Cardiac muscle cell (in vitro differentiated cells and primary cell): ENCODE measurements at places on chromosomes 1 and 21.

- H3K36me3 ChIP-seq: no peaks in the 10 kb centered on the region
- H3K27ac ChIP-seq: no peak overlapping the region
- no peak overlapping the region for H3K4me3 ChIP-seq
- no peak for DNase-seq
- H3K27me3 ChIP-seq: no peaks in the 10 kb centered on the region
Measured at GRCh38 chr1:184791550-184791900, 36.9 kb upstream of the EDEM3 start.

DNA sequence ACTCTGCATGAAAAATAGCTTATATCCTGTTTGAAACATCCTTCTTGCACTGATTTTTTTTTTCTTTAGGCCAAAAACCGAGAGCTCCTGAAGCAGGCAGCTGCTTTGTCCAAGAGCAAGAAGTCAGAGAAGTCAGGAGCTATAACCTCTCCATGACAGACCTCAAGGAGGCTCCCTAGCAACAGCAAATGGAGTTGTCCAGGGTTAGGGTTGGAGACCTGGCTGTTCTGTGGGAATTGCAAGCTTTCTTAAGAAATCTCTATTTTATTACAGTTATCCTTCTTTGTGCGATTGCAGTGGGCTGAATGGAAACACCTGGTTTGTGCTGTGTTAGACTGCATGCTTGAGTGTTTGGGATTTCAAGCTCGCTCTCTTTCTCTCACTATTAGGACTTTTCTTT is 12.6 kb upstream of the STX12 start:
- no peaks in the 10 kb centered on the region for H3K27me3 ChIP-seq
- no peak overlapping the region for H3K27ac ChIP-seq
- peaks cover 10% of the 10 kb centered on the region for H3K36me3 ChIP-seq
- DNase-seq: peak; percentile 5

DNA sequence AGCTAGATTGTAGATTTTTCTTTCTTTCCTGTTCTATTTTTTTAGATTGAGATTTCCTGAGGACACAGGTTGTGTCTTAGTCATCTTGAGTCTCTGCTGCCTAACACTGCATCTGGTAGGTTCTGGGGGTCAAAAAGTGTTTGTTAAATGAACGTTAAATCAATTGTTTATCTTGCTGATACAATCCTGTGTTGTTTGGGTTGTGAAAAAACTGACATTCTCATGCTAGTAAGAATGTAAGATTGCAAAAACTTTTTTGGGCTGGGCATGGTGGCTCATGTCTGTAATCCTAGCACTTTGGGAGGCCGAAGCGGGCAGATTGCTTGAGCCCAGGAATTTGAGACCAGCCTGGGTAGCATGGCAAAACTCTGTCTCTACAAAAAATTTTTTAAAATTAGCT is 3.4 kb downstream of the CTSK start:
- no peak overlapping the region for H3K27ac ChIP-seq
- no peaks in the 10 kb centered on the region for H3K27me3 ChIP-seq
- no peak overlapping the region for H3K4me3 ChIP-seq

DNA sequence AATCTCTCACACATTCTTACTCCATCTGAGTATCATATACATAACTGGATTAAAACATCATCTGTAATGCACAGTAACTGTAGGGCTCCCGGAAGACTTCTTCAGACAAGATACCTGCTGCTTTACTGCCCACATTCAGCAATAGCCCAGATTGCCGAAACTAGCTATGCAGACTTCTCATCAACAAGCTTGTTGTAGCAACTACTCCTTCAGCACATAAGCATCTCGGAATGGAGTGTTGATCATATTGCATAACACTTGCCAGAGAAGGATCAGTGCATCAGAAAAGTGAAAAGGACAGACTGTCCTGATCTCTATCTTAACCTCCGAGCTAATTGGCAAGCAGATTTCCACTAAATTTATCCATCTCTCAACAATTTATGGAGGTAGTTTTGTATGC is 354.6 kb upstream of the C1orf87 start:
- H3K36me3 ChIP-seq: no peaks in the 10 kb centered on the region
- no peak overlapping the region for H3K27ac ChIP-seq
- DNase-seq: peak; percentile 20

DNA sequence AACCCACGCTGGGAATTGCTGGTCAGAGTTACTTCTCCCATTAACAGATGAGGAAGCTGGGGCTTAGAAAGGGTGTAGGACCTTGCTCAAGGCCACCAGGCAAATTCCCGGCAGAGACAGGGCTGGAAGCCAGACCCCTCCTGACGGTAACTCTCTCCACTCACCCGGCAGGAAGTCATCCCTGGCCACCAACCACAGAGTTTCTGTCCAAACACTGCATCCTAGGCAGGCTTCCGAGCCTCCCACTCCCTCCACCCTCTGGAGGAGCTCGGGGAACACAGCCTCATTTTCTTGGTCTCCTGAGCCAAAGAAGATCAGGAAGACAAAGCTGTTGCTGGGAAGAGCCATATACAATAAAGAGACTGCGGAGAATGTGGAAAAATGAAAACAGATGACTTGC is 25.0 kb upstream of the ZNF436 start:
- peaks cover 5% of the 10 kb centered on the region for H3K36me3 ChIP-seq
- H3K27ac ChIP-seq: peak overlapping the region; percentile 94
- no peak overlapping the region for H3K4me3 ChIP-seq

DNA sequence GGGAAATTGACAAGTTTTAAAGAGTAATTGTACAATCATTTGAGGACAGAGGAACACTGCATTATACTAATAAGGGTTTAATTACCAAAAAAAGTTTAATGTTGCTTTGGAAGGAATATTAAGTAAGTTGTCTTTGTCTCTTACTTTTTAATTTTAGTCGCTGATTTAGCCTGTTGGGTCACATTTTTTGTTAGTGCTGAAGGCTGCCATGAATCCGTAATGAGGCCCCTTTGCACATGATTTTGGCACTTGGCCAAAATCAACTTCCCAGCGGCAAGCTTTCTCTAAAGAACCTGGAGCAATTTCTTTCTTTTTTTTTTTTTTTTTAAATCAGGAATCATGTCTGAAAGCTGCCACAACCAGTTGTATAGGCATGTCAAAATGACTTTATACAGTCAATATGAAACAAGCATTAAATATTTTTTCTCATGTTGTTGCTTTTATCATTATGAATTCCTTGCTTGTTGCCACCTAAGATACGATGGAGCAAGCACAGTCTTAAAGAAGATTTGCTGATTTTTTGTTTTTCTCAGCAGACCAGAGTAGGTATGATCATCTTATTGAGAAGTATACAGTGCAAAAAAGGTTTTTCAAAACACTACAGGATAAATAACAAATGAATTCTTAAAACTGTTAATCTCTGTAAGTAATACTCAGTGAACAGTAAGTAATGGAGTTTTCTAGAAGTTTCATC is 690.4 kb downstream of the USP25 start:
- DNase-seq: peak; percentile 47
- no peaks in the 10 kb centered on the region for H3K36me3 ChIP-seq
- peak overlapping the region; percentile 73 for H3K27ac ChIP-seq
- no peaks in the 10 kb centered on the region for H3K27me3 ChIP-seq
- no peak overlapping the region for H3K4me3 ChIP-seq

DNA sequence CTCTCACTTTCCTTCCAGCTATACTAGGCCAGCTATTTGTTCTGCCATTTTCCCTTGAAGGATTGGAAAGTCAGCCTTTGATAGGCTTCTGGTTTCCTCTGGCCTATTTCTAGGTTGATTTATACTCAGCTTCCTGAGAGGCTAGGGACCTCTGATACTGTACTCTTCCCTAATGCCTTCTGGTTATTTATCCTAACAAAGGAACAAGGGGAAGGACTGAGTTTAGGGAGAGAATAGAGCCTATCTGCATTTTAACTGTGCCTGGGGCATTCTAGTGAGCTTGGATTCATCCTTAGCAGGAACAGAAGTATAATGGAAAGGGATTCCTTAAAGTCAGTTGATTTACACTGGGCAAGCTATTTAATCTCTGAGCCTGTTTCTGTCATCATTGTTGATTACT is 11.8 kb upstream of the TMEM39B start:
- H3K4me1 ChIP-seq: peaks cover 12% of the 10 kb centered on the region
- H3K4me3 ChIP-seq: no peak overlapping the region
- peaks cover 32% of the 10 kb centered on the region for H3K36me3 ChIP-seq
- DNase-seq: no peak
- no peaks in the 10 kb centered on the region for H3K27me3 ChIP-seq
- peak overlapping the region; percentile 69 for H3K27ac ChIP-seq

DNA sequence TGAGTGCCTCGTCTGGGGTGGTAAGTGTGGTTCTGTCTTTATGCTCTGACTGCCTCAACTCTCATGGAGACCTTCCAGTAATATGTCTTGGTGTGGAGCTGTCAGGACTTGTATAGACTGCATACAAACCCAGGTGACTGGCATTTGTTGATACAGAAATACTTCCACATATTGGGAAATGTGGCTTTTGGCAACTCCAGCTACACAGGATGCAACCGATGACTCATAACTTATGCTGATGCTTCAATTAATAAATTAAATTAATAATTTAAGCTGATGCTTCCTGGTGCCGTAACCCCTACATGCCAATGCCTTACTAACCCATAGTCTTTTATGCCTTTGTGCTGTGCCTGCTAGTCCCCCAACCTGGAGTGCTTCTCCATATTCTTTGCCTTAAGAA is 72.3 kb upstream of the ARTN start:
- no peak overlapping the region for H3K4me3 ChIP-seq
- peak; percentile 72 for DNase-seq
- H3K27ac ChIP-seq: peak overlapping the region; percentile 60
- peaks cover 31% of the 10 kb centered on the region for H3K4me1 ChIP-seq

- H3K36me3 ChIP-seq: no peaks in the 10 kb centered on the region
- H3K4me3 ChIP-seq: no peak overlapping the region
- H3K27ac ChIP-seq: no peak overlapping the region
Measured at GRCh38 chr1:30134466-30135217, 588.7 kb downstream of the MATN1 start.

- H3K4me3 ChIP-seq: no peak overlapping the region
- DNase-seq: no peak
- H3K36me3 ChIP-seq: no peaks in the 10 kb centered on the region
- no peaks in the 10 kb centered on the region for H3K27me3 ChIP-seq
- peaks cover 12% of the 10 kb centered on the region for H3K4me1 ChIP-seq
- H3K27ac ChIP-seq: no peak overlapping the region
Measured at GRCh38 chr1:115452600-115453329, 114.7 kb upstream of the NGF start.

GRCh38 chr1:56978819-56979218 is 13.0 kb upstream of the C8B start:
- H3K36me3 ChIP-seq: no peaks in the 10 kb centered on the region
- no peaks in the 10 kb centered on the region for H3K4me1 ChIP-seq
- no peaks in the 10 kb centered on the region for H3K27me3 ChIP-seq
- DNase-seq: no peak

DNA sequence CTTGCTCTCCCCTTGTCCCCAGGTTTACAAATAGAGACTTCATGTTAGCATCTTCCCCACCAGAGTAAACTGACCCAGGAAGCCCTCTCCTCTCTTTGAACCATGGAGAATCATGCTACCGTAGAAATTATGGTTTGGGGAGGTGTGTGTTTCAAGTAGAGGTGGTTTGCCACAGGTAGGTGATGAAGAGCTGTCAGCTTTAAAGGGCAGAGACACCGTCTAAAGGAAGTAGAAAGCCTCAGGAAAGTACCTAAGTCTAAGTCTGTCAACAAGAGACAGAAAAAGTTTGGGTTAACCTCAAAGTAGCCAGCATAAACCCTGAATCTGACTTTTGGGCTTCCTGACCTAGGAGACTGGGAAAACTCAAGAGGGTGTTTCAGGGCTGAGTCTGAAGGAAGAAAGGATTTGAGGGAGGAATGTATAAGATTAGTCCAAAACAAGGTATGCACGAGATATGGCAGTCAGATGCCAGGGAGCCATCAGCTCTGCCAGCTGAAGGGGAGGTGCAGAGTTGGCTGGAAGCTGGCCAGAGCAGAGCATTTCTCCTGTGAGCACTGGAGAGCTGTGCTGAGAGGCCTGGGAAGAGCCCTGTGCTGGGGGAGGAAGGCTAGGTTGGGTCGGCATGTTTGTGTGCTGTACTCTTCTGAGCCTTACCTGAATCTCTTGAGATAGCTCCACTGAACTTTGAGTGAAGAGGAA is 14.3 kb downstream of the ADAMTSL4 start:
- H3K4me3 ChIP-seq: no peak overlapping the region
- DNase-seq: peak; percentile 56
- no peaks in the 10 kb centered on the region for H3K27me3 ChIP-seq
- peaks cover 47% of the 10 kb centered on the region for H3K4me1 ChIP-seq
- H3K27ac ChIP-seq: peak overlapping the region; percentile 99
- H3K36me3 ChIP-seq: no peaks in the 10 kb centered on the region

- no peaks in the 10 kb centered on the region for H3K36me3 ChIP-seq
- no peak for DNase-seq
- H3K27me3 ChIP-seq: no peaks in the 10 kb centered on the region
Measured at GRCh38 chr1:193221651-193222050, 35.2 kb upstream of the B3GALT2 start.

DNA sequence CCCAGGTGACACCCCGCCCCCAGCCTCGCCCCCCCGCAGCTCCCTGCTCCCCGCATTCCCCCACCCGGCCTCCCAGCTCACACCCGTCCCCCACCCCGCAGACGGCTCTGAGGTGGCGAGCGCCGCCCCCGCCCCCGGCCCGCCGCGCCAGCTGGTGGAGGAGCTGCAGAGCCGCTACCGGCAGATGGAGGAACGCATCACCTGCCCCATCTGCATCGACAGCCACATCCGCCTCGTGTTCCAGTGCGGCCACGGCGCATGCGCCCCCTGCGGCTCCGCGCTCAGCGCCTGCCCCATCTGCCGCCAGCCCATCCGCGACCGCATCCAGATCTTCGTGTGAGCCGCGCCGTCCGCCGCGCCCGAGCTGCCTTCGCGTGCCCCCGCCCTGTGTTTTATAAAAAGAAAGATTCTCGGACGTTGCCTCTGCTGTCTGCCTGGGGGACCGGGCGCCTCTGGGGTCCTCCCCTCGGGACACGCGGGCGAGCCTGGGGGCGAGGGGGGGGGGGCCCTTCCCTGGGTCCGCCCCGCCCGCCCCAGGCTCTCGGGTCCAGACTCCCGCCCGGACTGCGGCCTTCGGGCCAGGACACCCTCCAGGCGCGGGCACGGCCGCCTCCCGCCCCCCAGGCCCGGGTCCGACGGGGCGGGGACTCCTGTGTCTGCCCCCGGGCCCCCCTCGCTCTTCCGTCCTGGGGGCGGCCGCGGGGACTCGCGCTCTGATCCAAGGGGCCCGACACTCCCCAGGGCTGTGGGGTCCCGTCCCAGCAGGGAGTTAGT is 1.6 kb upstream of the MMP23B start:
- H3K27ac ChIP-seq: no peak overlapping the region
- peak; percentile 91 for DNase-seq
- peaks cover 35% of the 10 kb centered on the region for H3K27me3 ChIP-seq

- no peak for DNase-seq
- H3K27me3 ChIP-seq: no peaks in the 10 kb centered on the region
- H3K4me3 ChIP-seq: peak overlapping the region; percentile 84
- H3K4me1 ChIP-seq: peaks cover 18% of the 10 kb centered on the region
Measured at GRCh38 chr1:171740356-171740863, 1.5 kb downstream of the VAMP4 start.

- no peaks in the 10 kb centered on the region for H3K36me3 ChIP-seq
- DNase-seq: no peak
- no peaks in the 10 kb centered on the region for H3K4me1 ChIP-seq
- H3K4me3 ChIP-seq: no peak overlapping the region
Measured at GRCh38 chr1:45407629-45408287, 67.5 kb upstream of the MUTYH start.
